HepG2 (cell line): ENCODE measurements at places on chromosomes 3 and 15. TPM values are rescaled to one million over a fixed set of nuclear protein-coding genes. Genes with fewer than 3 reads are reported as not detected.

C3orf85 gene
- not detected in 2 replicates for polyA plus RNA-seq

DOCK3 gene
- not detected in 2 replicates for polyA plus RNA-seq

FBXW12 gene
- polyA plus RNA-seq: not detected in 2 replicates

IL20RB gene
- polyA plus RNA-seq: 0.32 and 0.37 TPM in 2 replicates

CPEB1 gene
- 0.03 and 0.04 TPM in 2 replicates for polyA plus RNA-seq

SOX2 gene
- polyA plus RNA-seq: not detected in 2 replicates

CP gene
- polyA plus RNA-seq: 789 and 863 TPM in 2 replicates

PAK6 gene
- 0.10 TPM in 1 of 2 replicates, not detected in the other for polyA plus RNA-seq

ADCY5 gene
- polyA plus RNA-seq: not detected in 2 replicates

A4GNT gene
- not detected in 2 replicates for polyA plus RNA-seq

MRAS gene
- 8.8 and 8.9 TPM in 2 replicates for polyA plus RNA-seq

FRMD5 gene
- polyA plus RNA-seq: 1.5 and 1.8 TPM in 2 replicates

XCR1 gene
- not detected in 2 replicates for polyA plus RNA-seq

CCDC9B gene
- polyA plus RNA-seq: 0.98 and 1.3 TPM in 2 replicates

LMAN1L gene
- polyA plus RNA-seq: not detected in 2 replicates

MINAR1 gene
- polyA plus RNA-seq: 0.16 and 0.18 TPM in 2 replicates

ETV5 gene
- 42.3 and 57.2 TPM in 2 replicates for polyA plus RNA-seq

GOLGA8Q gene
- polyA plus RNA-seq: 0.09 and 0.22 TPM in 2 replicates

SNTN gene
- not detected in 2 replicates for polyA plus RNA-seq

PRKCD gene
- 40.7 and 47.7 TPM in 2 replicates for polyA plus RNA-seq

CHDH gene
- polyA plus RNA-seq: 28.1 and 42.9 TPM in 2 replicates

SLC22A14 gene
- 0.03 TPM in 1 of 2 replicates, not detected in the other for polyA plus RNA-seq

CCNB2 gene
- 23.1 and 43.5 TPM in 2 replicates for polyA plus RNA-seq

CYP8B1 gene
- polyA plus RNA-seq: 2.0 and 2.8 TPM in 2 replicates

LEKR1 gene
- 0.39 and 0.49 TPM in 2 replicates for polyA plus RNA-seq

LRRC34 gene
- polyA plus RNA-seq: not detected in 2 replicates

HCLS1 gene
- not detected in 2 replicates for polyA plus RNA-seq

DNAJA4 gene
- not detected in 2 replicates for polyA plus RNA-seq

EIF2B5 gene
- polyA plus RNA-seq: 38.4 and 42.2 TPM in 2 replicates

ZPLD1 gene
- polyA plus RNA-seq: not detected in 2 replicates

UBE2E2 gene
- polyA plus RNA-seq: 1.5 and 1.6 TPM in 2 replicates

CCDC13 gene
- 0.51 and 0.68 TPM in 2 replicates for polyA plus RNA-seq

CHMP2B gene
- polyA plus RNA-seq: 6.2 and 6.9 TPM in 2 replicates

HYAL1 gene
- 193 and 218 TPM in 2 replicates for polyA plus RNA-seq

PLXND1 gene
- polyA plus RNA-seq: 42.0 and 51.9 TPM in 2 replicates

ITIH4 gene
- 2.7 and 3.7 TPM in 2 replicates for polyA plus RNA-seq

HLTF gene
- 8.4 and 12.0 TPM in 2 replicates for polyA plus RNA-seq

PLAAT1 gene
- polyA plus RNA-seq: not detected in 2 replicates

SYNM gene
- polyA plus RNA-seq: 1.1 and 1.2 TPM in 2 replicates

IRAK2 gene
- 23.3 and 27.9 TPM in 2 replicates for polyA plus RNA-seq
